ENCODE measurements at places on chromosomes 6 and 20. TPM values are rescaled to one million over a fixed set of nuclear protein-coding genes. Genes with fewer than 3 reads are reported as not detected.

The MRS2 gene
- total RNA-seq, result 16.8 TPM

The NTSR1 gene
- total RNA-seq, result 1.8 TPM

The MTG2 gene
- 18.7 TPM for total RNA-seq

The CCR6 gene
- not detected for total RNA-seq

The KCNS1 gene
- total RNA-seq, result 1.2 TPM

The RFX6 gene
- not detected for total RNA-seq

The MUC22 gene
- total RNA-seq, result not detected

The REV3L gene
- total RNA-seq, result 95.2 TPM

The PTCHD4 gene
- total RNA-seq, result 11.7 TPM

The SUMO4 gene
- total RNA-seq, result 12.2 TPM

The CST11 gene
- total RNA-seq, result not detected

The APMAP gene
- total RNA-seq, result 49.2 TPM

The HLA-DPA1 gene
- total RNA-seq, result 1.9 TPM

The DEFB115 gene
- not detected for total RNA-seq

The PROCR gene
- total RNA-seq, result 13.1 TPM

The IMPG1 gene
- total RNA-seq, result 0.36 TPM

The FGD2 gene
- total RNA-seq, result 3.1 TPM

The KCNK15 gene
- 0.27 TPM for total RNA-seq

The DLK2 gene
- total RNA-seq, result 6.2 TPM

The LAMA4 gene
- total RNA-seq, result 65.4 TPM

The OPRL1 gene
- 9.5 TPM for total RNA-seq

The RBBP9 gene
- total RNA-seq, result 20.3 TPM

The ZSCAN23 gene
- total RNA-seq, result 19.9 TPM

The NHSL1 gene
- total RNA-seq, result 51.8 TPM

The TTLL9 gene
- total RNA-seq, result 2.5 TPM

The MPIG6B gene
- total RNA-seq, result not detected

The HMGCLL1 gene
- 35.2 TPM for total RNA-seq

The GPSM3 gene
- total RNA-seq, result 0.82 TPM

The MEI4 gene
- 0.73 TPM for total RNA-seq

The CST7 gene
- total RNA-seq, result not detected

The BIRC7 gene
- not detected for total RNA-seq

The SLC4A11 gene
- total RNA-seq, result 0.36 TPM

The WFDC2 gene
- 4.8 TPM for total RNA-seq

The RHAG gene
- total RNA-seq, result 0.64 TPM

The CPNE5 gene
- 6.9 TPM for total RNA-seq

The TPX2 gene
- 15.4 TPM for total RNA-seq

The FAM209B gene
- not detected for total RNA-seq

The TREML1 gene
- total RNA-seq, result not detected

The HCRTR2 gene
- 10.2 TPM for total RNA-seq

The FBXO9 gene
- 39.6 TPM for total RNA-seq

The DSP gene
- total RNA-seq, result 9.9 TPM

The CYP39A1 gene
- 8.5 TPM for total RNA-seq

The PRL gene
- total RNA-seq, result 0.54 TPM

The FAM209A gene
- not detected for total RNA-seq

The SLC26A8 gene
- total RNA-seq, result 3.7 TPM

The ANKRD6 gene
- total RNA-seq, result 44.1 TPM

The TAP1 gene
- total RNA-seq, result 5.3 TPM

The SERINC1 gene
- 345 TPM for total RNA-seq

The PLEKHG1 gene
- total RNA-seq, result 45.2 TPM

The SNX21 gene
- 24.4 TPM for total RNA-seq

The SLC35D3 gene
- 0.36 TPM for total RNA-seq

The C6orf58 gene
- total RNA-seq, result not detected

The SMOC2 gene
- 1.9 TPM for total RNA-seq

The BPIFB1 gene
- 0.45 TPM for total RNA-seq

The TRIM40 gene
- total RNA-seq, result not detected

The BAG2 gene
- 2.8 TPM for total RNA-seq
